Fibroblast of skin of left quadriceps (primary cell): ENCODE measurements at places on chromosomes 7 and 10.

GRCh38 chr7:55307123-55307916 is 57.8 kb upstream of the LANCL2 start:
- DNase-seq, result no peak

- DNase-seq, result no peak
Measured at GRCh38 chr10:129966889-129967578, 3.0 kb upstream of the EBF3 start.

GRCh38 chr7:92735707-92736106 is 100.7 kb downstream of the CDK6 start:
- DNase-seq, result peak; percentile 83

DNA sequence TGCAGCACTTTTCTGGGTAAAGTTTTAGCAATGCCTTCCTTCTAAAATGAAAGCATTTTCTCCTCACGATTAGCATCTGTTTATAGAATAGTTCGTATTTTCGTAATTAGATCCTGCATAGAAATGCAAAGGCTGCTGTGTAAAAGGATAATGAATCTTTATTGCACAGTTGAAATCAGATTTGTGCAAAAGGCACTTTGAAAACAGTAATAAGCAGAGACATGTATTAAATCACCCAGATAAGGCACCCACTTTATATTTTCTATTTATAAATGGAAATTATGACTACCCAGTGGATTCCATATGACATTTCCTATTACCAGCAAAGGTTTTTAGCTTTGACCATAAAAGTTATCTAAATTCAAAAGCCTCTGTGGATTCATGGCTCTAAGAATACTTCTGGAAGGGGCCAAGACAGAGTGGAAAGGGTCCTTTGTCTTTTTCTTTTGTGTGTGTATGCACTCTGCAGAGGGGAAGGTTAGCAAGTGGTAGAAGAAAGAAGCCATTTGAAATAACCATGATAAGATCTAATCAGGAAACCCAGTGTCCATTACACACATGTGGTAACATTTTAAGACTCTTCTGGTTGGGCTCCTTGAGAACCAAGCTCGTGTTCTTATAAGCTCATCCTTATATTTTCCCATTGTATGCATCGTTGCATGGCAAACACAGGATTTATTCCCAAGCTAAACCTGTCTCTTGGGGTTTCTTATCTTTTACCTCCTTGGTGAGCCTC is 612.1 kb downstream of the AUTS2 start:
- DNase-seq, result no peak

GRCh38 chr7:29484280-29484679 is 79.4 kb upstream of the PRR15 start:
- DNase-seq, result no peak

- no peak for DNase-seq
Measured at GRCh38 chr7:28498636-28499035, 86.3 kb downstream of the CREB5 start.

DNA sequence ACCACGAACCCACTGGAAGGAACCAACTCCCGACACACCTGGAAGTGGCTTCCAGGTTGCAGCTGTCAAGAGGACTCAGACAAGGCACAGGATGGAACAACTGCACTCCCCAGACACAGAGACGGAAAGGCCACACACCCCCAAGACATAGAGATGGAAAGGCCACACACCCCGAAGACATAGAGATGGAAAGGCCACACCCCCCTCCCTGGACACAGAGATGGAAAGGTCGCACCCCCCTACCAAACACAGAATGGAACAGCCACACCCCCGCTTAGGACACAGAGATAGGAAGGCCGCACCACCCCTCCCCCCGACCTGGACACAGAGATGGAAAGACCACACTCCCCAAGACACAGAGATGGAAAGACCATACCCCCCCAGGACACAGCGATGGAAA is 7.6 kb downstream of the ZNF511 start:
- DNase-seq, result no peak

DNA sequence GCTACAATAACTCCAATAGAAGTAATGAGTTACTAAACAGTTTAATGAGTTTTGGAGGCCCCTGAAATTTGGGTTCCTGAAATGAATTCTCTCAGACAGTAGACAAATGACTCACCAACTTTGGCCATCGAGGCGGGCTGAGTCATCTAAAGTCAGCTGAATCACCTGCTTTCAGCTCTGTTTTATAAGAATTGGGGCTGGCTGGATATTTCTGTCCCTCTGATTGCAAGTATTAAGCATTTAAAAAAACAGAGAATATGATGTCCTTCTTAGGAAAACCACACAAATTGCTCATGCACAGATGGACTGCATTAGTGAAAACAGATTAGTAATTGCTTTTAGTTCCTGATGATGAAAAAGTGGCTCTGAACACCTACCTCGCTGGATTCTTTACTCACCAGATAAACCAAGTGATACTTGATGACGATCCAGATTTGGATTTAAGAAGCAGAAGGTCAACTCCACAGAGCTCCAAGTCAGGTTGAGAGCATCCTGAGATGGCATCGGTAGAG is 59.1 kb downstream of the ZNF365 start:
- peak; percentile 93 for DNase-seq

GRCh38 chr10:47262606-47263533 is 37.1 kb upstream of the GDF10 start:
- DNase-seq, result peak; percentile 11

DNA sequence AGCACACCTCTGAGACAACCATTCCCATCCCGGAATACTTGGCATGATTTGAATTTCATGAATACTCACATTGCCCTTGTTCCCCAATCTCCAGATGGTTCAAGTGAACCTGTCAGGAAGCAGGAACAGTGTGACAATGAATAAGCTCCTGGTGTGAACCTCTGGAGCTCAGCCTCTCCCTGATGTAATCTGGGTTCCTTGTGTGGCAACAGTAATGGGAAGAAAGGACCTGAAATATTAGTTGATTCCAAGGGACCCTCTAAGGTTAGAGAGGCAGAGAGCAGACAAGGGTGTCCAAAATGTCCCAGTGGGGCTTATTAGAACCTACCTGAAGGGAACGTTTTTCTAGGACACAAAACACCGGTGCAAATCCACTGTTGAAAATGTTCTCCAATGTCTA is 8.5 kb downstream of the OR2A7 start:
- no peak for DNase-seq

GRCh38 chr7:119943942-119944600 is 328.9 kb upstream of the KCND2 start:
- no peak for DNase-seq

- DNase-seq, result no peak
Measured at GRCh38 chr7:112866424-112866823, 76.2 kb upstream of the TMEM168 start.

- DNase-seq, result no peak
Measured at GRCh38 chr7:69035826-69036225, 562.4 kb upstream of the AUTS2 start.

GRCh38 chr7:37956791-37957190 is 36.4 kb downstream of the EPDR1 start:
- no peak for DNase-seq
